ENCODE measurements at places on chromosomes 2 and 18. TPM values are rescaled to one million over a fixed set of nuclear protein-coding genes. Genes with fewer than 3 reads are reported as not detected.

The G6PC2 gene
- total RNA-seq: not detected

DNA sequence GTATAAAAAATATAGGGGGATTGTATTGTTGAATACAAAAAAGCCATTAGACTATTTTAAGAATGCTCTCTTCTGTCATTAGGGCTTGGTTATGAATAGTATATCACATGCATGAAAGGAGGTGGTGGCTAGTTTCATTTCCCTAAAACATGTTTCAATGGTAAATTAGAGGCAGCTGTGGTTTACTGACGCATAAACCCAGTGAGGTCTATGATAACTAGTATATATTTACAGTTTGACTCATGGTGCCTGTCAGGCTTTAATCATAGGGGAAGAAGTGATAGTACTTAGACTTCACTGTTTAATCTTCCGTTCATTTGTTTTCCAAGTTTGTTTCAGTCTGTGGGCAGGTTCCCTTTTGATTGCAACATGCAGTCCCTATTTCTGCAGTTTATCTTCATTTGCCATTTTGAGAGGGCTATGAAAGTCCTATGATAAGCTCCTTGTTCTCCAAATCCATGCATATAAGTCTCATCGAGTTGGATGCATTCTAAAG is 55.1 kb upstream of the MAP4K3 start:
- peak; percentile 95 for DNase-seq

The DNMT3A gene
- 5.0 TPM for total RNA-seq

- peak; percentile 98 for DNase-seq
Observed at GRCh38 chr18:48728204-48728833, 189.5 kb downstream of the CTIF start.

DNA sequence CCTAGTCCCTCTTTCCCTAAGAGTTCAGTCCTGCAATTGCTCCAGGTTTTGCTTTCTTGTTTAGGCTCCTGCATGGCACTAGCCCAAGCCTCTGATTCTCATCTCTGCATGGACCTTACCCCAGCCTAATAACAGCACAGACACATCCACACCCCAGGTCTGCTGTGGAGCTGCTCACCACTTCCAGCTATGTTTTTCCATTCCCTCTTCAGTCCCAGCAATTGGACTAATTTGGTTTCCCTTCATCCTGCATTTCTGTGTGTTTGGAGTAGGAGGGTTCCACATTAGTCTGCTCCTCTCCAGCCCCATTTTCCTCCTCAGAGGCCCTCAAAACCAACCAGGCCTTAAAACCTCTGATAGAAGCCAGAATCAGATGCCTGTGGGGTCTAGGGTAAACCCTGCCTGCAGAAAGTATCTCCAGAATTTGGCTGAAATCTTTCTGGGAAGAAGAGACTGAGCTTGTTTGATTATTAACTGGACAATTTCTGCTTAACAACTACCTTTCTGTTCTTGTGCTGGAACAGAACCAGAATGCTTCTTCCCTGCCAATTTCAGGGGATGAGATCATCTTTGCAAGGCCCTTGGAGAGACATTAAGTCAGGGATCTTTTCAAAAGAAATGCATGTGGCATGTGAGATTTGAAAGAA is 95.9 kb downstream of the GFPT1 start:
- peak; percentile 45 for DNase-seq

GRCh38 chr2:147578529-147578928 is 266.3 kb upstream of the ACVR2A start:
- no peak for DNase-seq

- no peak for DNase-seq
Observed at GRCh38 chr2:218985325-218986091, 524 bp upstream of the FEV start.

DNA sequence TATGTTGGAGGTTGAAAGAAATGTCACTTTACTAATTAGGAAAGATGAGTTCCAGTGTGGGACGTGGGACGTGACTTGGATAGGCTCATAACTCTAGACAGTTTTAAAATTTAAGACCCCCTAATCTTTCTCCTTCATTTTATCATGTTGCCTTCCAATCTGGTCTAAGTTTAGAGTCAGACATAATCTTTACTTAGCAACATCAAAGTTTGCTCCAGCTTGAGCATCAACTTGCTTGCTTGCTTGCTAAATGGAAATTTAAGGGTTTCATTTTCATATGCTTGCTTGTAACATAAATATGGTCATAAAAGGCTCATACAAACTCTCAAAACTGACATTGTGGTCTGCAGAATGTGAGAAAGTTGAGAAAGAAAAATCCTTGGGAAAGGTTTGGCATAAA is 428.9 kb downstream of the EPHA4 start:
- DNase-seq: no peak

- no peak for DNase-seq
Observed at GRCh38 chr2:29417630-29418029, 302.4 kb downstream of the CLIP4 start.

The BZW1 gene
- 407 TPM for total RNA-seq

Measured in LHCN-M2 (cell line).